ENCODE measurements at places on chromosomes 4 and X.

GRCh38 chrX:140141444-140142029, 176.2 kb upstream of the CXorf66 start:
- peak; percentile 64 for DNase-seq

DNA sequence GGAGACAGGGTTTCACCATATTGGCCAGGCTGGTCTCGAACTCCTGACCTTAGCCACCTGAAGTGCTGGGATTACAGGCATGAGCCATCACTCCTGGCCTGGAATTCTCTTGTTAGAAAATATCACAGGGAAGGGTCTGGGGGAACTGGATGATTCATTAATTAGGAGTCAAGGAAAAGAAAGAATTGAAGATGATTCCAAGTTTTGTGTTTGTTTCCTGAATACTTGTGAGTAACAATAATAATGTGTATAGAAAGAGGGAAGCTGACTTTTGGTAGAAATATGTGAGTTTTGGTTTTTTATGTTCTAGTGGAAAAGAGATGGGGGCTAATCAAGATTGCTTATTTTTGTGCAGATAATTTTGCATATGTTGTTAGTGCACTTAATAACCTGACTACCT, 77.3 kb upstream of the CLNK start:
- DNase-seq = no peak

DNA sequence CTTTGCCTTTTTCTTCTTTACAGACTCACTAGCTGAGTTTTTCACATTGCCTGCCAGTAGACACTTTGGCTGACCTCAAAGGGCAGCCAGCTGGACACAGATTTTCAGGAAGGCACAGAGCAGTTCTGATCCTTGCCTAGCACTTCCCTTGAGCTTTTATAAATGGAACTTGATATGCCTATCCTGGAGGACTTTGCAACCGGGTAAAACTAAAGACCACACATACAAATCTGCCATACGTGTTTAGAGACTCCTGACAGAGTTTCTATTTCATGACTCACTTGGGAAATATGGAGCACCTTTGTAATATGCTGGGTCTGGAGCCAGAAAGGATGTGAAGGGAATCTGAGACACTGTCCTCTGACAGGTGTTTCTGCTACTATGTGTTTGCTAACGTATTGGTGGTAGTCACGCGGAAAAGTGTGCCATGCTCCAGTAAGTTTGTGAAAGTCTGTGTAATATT, 56.7 kb upstream of the RASSF6 start:
- no peak for DNase-seq

DNA sequence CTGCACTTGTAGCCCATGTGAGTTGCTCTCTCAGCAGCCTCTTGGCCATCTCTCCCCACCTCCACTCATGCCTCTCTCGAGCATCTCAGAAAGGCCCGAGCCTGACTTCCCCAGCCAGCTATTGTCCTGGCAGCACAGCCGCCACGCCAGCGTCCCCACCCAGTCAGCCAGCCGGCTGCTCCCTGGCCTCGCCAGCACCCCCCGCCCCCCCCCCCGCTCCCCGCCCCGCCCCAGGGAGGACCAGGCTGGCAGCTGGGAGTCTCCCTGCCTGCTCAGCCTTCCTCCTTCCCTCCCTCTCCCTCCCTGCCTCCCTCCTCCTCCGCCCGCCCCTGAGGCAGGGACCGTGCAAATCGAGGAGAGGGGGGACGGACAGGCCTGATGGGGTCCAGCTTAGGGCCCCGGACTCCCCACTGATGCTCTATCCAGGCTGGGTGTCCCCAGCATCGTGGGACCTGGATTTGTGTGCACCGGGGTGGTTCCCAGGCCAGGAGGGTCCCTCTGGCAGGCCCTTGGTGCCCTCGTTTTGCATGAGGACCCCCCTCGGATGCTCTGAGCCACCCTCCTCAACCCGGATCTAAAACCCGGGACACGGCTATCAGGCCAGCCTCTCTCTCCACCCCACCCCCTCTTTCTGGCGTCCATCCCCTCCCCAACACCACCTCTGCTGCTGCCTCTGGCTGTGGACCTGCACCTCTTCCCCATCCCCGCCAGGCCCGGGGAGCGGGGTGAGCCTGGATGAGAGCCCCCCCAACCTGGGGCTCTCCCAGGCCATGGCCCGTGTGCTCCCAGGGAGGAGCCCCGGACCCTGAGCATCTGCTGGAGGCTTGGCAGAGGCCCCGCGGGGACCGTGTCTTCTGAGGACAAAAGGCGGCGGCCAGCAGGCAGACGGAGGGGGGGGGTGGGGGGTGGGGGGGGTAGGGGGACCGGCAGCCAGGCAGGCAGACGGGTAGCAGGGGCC, at the start of gene GPR173:
GPR173 (plus strand) TSS at position 621 of the 958 bp plus-strand sequence. CDS start 27,833 bp downstream, outside the sequence.
- DNase-seq = no peak

- no peak for DNase-seq
Measured at GRCh38 chr4:6183740-6184139, 16.6 kb downstream of the JAKMIP1 start.

DNA sequence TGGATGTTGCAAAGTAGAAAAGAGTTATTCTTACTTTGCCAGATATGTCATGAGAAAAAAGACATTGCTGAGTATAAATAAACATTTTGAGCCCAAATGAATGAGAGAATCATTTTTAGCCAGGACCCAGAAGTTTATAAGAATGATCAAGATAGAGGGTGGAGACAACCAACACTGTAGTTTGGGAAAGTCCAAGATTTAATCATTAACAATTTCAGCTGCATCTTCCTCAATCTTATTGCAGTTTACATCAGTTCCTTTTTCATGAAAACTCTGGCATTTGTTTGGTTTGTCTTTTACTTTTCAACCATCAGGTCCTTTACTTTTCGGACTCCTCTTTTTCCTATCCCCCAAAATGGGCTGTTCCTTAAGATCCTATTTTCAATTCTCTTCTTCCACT, 645.9 kb downstream of the ANKRD50 start:
- no peak for DNase-seq

GRCh38 chr4:12122316-12122715, 693.6 kb upstream of the HS3ST1 start:
- DNase-seq = no peak

DNA sequence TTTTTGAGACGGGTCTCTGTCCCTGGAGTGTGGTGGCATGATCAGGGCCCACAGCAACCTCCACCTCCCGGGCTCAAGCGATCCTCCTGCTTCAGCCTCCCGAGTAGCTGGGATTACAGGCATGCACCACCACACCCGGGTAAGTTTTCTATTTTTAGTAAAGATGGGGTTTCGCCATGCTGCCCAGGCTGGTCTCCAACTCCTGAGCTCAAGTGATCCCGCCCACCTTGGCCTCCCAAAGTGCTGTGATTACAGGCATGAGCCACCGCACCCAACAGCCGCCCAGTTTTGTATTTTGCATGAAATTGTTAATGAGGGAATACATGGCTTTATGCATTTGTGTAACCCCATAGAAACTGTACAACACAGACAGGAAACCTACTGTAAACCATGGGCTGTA, 2.8 kb upstream of the ARHGAP4 start:
- DNase-seq = no peak

DNA sequence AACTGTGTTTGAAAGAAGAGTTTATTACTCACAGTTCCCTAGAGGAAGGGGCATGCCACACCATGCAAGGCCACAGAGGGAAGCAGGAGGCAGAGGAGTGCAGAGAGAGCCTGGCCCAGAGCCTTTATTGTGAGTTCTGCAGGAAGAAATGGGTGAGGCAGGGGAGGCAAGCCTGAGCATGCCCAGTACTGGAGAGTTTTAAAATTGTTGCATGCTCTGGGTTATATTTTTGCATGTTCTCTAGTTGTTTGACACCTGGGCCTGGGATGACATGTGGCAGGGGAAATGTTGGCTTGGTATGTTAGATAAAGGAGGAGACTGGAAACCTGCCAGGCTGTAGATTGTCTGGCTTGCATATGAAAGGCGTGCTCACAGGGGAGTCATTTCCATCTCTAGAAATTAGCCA, 19.7 kb upstream of the CRMP1 start:
- no peak for DNase-seq

DNA sequence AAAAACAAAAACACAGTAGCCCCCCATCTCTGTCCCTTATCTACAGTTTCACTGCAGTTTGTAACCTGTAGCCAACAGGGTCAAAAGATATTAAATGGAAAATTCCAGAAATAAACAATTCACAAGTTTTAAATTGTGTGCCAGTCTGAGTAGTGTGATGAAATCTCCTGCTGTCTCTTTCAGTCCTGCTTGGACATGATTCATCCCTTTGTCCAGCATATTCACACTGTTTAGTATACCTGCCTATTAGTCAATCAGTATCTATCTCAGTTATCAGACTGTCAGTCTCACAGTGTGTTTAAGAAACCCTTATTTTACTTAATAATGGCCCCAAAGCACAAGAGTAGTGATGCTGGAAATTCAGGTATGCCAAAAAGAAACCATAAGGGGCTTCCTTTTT, 21.9 kb downstream of the CNOT6L start:
- DNase-seq = no peak

DNA sequence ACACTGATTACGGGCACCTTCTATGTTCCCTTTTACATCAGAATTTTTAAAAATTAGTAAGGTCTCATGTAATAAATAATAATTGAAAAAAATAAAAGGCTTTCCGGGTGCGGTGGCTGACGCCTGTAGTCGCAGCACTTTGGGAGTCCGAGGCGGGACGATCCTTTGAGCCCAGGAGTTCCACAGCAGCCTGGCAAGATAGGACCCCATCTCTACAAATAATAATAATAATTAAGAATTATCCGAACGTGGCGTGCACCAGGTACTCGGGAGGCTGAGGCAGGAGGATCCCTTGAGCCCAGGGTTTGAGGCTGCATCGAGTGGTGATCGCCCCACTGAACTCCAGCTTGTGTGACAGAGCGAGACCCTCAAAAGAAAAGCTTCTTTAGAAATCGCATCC, 771 bp upstream of the LAMTOR3 start:
- DNase-seq = no peak

- DNase-seq = no peak
Measured at GRCh38 chrX:1480082-1480785, 27.5 kb upstream of the ASMTL start.

GRCh38 chr4:40656201-40656863, 26.7 kb upstream of the RBM47 start:
- DNase-seq = no peak

GRCh38 chr4:158996669-158997074, 106.2 kb upstream of the RAPGEF2 start:
- DNase-seq = no peak

GRCh38 chr4:141540643-141541042, 95.7 kb upstream of the IL15 start:
- DNase-seq = no peak

GRCh38 chr4:40648131-40648530, 18.5 kb upstream of the RBM47 start:
- DNase-seq = no peak

DNA sequence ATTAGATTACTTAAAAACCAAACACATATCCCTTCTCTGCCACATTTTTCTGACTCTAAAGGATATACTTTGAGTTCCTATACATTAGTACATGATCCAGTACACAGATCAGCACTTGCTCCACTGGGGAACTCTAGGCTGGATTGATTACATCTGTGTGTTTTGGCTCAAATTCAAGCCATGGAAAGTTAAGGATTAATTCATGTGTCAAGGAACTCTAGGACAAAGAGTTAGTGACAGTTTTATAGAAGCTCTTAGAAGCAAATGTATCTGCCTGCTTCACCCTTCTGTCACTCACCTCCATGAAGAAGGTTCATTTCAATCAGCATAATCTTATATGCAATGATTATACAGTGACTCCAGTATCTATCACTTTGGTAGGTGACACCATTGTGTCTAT, 43.2 kb downstream of the SCFD2 start:
- no peak for DNase-seq

DNA sequence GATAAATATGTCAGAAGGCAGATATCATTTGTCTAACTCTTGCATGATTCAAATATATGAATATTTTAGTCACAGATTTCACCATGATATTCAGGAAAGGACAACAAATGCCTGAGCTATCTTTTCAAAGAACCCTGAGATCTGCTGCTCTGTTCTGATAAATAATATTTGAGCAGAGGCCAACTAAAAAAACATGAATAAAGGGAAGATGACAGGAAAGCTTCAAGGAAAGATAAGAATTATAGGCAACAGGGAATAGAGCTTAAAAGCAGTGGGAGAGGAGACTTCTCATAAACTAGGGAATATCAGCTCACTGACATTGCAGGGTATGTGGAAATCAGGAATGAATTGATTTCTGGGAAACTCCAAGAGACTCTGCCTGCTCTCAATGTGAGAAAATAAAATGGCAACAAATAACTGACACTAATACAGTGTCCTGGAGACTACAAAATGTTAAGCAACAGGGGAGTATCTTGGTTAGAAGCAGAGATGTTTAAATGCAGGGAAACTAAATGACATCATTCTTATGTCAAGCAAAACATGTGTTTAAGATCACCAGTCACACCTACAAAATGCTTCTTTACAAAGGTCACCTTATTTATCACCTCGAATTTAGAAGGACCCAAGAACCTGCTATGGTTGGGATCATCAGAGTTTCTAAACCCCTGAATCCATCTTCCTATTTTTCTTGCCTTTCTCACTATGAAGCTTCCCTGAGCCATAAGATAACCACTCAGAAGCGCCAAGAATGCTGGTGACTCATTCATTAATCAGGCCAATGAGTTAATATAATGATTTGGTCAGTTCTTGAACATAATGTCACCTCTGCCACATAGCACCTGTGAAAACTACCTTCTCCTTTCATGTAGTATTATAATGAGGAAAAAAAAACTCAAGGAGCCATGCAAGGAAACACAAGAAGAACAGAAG, 78.1 kb downstream of the NDST3 start:
- no peak for DNase-seq

DNA sequence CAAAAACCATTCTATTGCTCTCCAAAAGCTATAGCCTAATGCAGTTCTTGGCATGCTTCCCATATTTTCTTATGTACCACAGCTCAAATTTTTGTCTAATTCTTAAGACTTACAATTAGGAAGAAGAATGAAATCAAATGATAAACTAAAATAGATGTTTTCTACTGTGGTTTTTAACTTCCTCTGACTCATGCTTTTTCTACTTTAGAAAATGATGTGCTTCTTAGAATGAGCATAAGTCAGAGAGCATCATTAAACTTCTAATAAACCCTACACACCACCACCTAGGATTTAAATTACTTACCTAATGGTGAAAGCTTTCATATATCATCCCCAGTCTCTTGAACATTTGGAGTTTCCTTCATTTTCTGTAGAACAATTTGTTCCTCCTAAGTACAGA, 217.0 kb upstream of the NDST3 start:
- no peak for DNase-seq

DNA sequence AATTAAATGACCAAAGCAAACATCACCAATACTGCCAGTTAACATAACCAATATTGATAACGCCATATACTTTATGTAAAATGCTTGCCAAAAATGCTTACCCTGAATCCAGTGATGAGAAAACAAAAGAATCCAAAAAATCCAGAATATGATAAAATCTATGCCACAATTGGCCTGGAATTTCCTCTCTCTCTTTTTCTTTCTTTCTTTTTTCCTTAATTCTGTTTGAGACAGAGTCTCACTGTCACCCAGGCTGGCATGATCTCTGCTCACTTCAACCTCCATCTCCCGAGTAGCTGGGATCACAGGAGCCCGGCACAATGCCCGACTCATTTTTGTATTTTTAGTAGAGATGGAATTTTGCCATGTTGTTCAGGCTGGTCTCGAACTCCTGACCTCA, 9.8 kb upstream of the SLC7A11 start:
- DNase-seq = no peak

Data from HEK293T (cell line).